ENCODE measurements at places on chromosomes 6 and 20. TPM values are rescaled to one million over a fixed set of nuclear protein-coding genes. Genes with fewer than 3 reads are reported as not detected.

Gene CYP39A1
- not detected for total RNA-seq

Gene BRD2
- total RNA-seq: 131 TPM

Gene KCNK15
- total RNA-seq: 0.96 TPM

Gene PCSK2
- not detected for total RNA-seq

Gene MYT1
- total RNA-seq: 0.03 TPM

Gene FERMT1
- total RNA-seq: 17.0 TPM

Gene CST3
- 416 TPM for total RNA-seq

Gene SAMD5
- total RNA-seq: 0.62 TPM
